Omental fat pad (tissue), 4 donors: ENCODE measurements at places on chromosomes 4 and X.
A peak's percentile ranks its signal among the peaks of the same experiment; 100 is the strongest.

DNA sequence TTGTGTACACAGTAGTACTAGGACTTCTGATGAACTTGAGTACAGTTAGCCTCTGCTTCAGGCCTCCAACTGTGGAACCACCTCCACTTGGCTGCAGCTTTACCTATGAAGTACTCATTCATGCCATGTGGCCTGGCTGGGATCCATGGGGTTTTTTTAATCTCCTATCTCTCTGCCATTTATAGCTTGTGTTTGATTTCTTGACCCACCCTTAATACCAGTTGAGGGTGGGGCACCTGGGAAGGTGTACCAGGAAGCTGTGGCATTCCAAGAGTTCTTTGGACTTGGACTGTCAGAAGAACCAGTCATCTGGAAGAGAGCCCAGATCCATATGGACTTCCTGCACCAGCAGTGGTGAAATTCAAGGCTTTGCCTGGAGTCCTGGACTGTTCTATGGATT lies 230.1 kb downstream of the SHROOM3 start:
- no peak for DNase-seq

DNA sequence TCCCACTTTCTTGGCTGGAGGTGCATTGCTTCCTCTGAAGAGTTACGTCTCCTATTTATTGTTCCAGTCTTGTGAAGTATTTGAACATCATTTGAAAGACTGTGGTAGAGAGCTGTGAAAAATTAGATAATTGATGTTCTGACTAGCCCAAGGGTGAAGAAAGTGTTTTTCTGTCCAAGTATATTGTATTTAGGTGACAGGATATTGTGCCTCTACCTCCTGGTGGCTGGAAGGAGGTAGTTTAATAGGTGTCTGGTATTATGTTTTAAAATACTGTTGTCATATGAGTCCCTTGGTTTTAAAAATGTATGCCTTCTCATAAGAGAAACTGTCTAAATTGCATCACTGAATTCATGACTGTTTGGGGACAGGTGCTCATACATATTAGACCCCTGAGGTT lies 226.0 kb downstream of the SPRY1 start:
- no peak for DNase-seq

DNA sequence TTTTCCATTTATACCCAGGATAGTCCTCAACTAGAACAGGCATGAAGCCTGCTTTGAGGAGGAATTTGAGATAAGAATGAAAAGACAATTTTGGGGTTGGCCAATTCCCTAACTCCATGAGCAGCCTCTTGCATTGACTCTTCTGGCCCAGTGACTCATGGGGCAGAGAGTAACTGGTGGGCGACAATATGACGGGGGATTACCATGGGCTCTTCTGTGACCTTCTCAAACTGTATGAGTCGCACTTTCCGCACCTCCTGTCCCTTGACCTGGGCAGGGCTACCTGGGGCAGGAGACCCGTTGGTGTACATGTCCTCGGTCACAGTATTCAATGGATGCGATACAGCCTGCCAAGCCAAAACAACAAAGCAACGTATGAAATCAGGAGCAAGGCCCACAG lies 13.3 kb downstream of the MPP1 start:
- no peak for DNase-seq

GRCh38 chr4:127783026-127783769 lies 1.1 kb downstream of the HSPA4L start:
- peak; percentile 43 for DNase-seq

DNA sequence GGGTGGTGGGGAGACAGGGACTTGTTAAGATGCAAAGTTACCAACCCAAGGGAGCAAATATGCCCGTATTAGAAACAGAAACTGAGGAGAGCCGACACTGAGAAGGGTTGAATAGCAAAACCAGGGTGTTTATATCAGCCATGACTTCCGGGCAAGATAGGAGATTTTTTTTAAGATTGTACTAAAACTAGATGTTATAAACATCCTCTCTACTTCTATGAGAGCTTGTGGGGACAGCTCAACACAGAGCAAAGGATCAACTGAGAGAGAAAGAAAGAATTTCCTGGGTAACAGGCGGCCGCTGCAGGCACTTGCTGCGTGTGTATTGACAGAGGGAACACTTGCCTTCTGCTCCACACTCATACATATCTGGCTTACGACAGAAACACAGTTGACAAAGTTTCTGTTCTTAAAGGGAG lies 49.1 kb upstream of the FBXW7 start:
- DNase-seq, result no peak

GRCh38 chrX:48649102-48649501 lies 34.5 kb upstream of the WAS start:
- DNase-seq, result no peak

DNA sequence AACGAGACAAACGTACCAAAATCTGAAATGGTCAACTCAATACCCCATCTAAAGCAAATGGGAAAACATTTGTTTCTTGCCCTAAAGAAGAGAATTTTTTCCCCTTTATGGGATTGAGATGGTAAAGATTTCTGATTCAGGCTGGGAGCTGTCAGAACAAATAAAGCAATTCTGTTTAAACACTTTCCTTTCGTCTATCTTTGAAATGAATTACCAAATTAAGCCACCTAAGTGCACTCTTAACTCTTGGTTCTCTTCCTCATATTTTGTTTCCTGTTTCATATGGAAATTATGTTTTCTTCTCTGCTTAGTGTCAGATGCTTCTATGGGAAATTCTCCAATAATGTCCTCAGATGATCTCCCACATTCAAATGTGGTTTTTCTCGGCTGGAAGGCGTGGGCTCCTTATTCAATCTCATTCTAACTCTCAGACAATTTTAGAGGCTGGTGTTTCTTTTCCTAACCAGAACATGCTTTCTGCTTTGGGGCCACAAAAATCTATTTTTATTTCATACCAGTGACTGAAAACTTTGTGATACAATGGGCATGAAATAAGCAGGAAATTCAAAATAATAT lies 50.3 kb upstream of the HPF1 start:
- no peak for DNase-seq

- no peak for DNase-seq
Measured at GRCh38 chrX:5399403-5399802, 829.3 kb downstream of the NLGN4X start.

DNA sequence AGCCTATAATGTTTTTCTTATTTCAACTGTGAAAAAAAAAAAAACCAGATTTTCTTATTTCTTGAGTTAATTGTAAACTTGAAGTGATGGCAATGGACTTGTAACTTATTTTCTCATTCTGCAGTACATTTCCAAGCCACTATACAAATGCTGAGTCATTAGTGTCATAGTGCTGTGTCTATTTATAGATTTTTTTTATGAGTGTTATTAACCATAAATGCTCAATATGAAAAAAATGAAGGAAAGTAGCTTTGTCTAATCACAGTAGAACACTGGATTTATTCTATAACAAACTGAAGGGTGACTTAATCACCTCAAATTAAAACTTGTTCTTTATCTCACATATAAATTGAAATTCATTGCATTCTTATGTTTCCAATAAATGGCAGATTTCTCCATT lies 718.6 kb downstream of the CCSER1 start:
- no peak for DNase-seq

GRCh38 chr4:100269446-100269845 lies 79.2 kb upstream of the DDIT4L start:
- no peak for DNase-seq

- DNase-seq, result no peak
Measured at GRCh38 chrX:19791562-19791961, 95.8 kb downstream of the SH3KBP1 start.

DNA sequence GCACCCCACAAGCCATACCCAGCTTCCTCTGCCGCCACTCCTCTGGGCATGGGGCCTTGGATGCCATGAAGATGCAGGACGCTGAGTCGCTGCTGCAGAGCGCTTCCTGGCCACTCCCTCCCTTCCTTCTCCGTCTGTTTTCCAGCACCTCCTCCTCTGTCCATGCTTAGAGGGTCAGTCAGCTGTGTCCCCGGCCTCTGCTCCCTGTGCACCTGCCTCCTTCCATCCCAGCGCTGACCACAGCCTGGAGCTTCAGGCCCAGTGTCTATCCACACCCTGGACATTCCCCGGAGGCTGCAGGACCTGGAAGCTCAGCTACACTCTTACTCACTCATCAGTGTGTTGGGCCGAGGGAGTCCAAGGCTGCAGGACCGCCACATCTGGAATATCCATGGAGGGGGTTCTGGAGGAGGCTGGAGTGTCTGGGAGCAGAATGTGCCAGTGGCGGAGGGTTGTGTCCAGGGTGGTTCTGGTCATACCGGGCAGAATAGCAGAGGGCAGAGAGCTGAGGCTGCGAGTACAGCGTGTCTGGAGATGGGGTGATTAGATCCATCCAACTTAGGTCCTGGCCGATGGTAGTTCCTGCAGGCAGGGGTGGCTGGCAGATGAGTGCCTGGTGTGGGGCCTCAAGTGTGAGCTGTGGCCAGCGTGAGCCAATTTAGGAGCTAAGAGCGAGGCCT lies 58.6 kb upstream of the ADRA2C start:
- DNase-seq, result no peak

- no peak for DNase-seq
Measured at GRCh38 chrX:9638871-9639270, 126.8 kb downstream of the GPR143 start.

- no peak for DNase-seq
Measured at GRCh38 chrX:43559644-43560043, 96.5 kb upstream of the MAOA start.

DNA sequence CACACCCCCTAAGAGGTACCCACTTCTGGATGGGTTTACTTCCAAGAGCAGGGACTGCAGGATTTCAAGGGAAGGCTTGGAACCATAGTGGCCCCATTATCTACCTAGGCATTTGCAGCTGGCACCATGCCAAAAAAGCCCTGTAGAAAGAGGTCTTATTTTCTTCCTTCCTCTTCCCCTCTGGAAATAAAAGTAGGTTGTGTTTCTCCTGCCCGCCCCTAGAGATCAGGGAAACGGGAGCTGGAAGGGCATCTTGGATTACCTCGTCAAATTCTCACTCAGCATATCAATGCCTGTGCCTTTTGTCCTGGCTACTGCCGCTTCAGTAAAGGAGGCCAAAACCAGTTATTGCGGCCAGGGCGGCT lies 1.6 kb downstream of the SCD5 start:
- no peak for DNase-seq

- no peak for DNase-seq
Measured at GRCh38 chr4:8165374-8165896, 6.8 kb upstream of the ABLIM2 start.

DNA sequence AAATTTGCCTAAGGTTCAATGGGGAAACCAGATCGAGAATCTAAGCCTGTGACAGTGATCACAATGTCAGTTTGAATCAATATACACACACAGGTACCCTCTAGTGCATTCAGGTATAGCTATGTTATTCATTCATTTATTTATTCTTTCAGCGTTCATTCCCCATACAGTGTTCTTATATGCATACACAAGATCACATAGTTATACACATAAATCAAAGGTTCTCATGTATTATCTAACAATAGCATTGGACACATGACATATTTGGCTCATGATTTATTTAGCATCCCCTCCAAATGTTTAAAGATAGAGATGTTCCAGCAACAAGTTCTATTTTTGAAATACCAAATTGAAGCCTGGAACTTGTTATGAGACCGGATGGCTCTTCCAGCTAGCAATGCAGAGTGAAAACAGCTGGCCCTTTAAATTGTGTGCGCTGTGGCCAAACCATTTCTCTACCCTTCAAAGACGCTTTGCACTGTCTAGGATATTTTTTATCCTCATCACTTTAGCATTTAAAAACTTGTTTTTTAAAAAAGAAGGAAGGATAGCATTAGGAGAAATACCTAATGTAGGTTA lies 131.0 kb downstream of the ATXN3L start:
- DNase-seq, result no peak

- no peak for DNase-seq
Measured at GRCh38 chr4:162797108-162797507, 369.6 kb downstream of the NAF1 start.

DNA sequence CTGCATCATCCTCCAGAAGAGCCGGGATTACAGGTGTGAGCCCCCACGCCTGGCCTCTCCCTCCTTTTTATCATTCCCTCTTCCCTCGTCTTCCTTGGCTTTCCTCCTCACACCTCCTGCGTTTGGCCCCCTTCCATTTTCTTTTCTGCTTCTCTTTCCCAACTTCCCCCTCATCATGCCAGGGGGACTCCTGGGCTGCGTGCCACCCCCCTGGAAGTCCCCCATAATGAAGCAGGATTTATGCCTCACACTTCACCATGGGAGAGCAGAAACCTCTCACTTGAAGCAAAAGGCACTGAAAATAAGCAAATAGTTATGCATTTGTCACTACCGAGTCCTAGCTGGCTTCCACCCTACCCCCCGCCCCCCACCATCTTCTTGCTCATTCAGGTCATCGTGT lies 7.9 kb downstream of the TKTL1 start:
- no peak for DNase-seq

GRCh38 chr4:76634220-76634619 lies 199.2 kb downstream of the SHROOM3 start:
- DNase-seq, result no peak

- DNase-seq, result no peak
Measured at GRCh38 chrX:109635146-109635545, 10.2 kb upstream of the KCNE5 start.

GRCh38 chrX:10630320-10630719 lies 9.9 kb upstream of the MID1 start:
- no peak for DNase-seq
